ENCODE measurements at places on chromosomes 16 and 17. TPM values are rescaled to one million over a fixed set of nuclear protein-coding genes. Genes with fewer than 3 reads are reported as not detected.

DNA sequence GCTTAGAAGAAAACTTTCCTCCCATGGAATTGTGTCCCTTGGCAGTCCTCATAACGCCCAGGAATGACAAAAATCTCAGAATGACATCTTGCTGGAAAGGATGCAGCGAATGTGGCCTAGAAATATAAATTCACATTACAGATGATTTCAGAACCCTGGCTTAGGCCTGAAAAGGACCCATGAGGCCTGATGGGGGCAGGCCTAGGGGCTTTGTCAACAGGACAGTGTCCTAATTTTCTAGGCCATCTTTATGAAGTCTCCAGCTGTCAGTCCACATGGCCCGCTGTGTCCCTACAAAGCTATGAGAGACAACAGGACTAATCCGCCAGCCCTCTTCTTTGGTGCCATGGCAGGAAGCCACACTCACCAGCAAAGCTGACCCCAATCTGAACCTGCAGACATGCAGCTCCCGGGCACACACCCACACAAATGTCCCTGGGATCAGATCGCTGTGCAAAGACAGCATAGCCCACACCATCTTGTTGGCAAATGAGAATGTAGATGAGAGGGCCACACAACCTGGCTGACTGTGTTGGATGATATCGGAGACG is 40.4 kb upstream of the DNAH17 start:
- no peak for DNase-seq

DNA sequence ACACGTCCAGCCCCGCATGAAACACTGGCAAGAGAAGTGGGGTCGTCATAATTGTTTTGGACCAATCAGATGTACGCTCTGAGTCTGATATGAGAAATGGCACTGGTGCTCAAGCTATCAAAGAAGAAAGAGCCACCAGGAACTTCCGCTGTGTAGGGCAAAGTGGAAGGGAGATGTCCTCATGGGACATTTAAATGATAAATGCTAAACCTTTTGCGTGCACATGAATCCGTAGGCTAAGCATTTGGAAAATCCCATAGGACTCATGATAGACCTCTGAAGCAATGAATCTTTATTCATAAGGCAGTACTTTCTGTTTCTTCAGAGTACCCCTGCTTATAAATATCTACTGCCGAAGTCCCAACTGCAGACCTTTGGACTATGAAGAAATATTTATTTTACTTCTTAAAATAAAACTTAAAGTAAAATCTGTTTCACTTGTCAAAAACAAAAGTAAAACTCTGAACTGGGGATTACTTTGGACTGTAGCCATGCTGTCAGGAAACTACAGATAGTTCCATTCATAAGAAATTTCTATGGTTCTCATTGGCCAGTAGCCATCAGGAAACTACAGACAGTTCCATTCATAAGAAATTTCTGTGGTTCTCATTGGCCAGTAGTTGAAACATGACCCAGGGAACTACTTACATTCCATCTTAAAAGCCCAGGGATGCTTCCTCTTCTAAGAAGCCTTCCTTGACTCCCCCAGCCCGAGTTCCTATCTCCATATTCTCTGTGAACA is 335.1 kb downstream of the HS3ST4 start:
- no peak for DNase-seq

DNA sequence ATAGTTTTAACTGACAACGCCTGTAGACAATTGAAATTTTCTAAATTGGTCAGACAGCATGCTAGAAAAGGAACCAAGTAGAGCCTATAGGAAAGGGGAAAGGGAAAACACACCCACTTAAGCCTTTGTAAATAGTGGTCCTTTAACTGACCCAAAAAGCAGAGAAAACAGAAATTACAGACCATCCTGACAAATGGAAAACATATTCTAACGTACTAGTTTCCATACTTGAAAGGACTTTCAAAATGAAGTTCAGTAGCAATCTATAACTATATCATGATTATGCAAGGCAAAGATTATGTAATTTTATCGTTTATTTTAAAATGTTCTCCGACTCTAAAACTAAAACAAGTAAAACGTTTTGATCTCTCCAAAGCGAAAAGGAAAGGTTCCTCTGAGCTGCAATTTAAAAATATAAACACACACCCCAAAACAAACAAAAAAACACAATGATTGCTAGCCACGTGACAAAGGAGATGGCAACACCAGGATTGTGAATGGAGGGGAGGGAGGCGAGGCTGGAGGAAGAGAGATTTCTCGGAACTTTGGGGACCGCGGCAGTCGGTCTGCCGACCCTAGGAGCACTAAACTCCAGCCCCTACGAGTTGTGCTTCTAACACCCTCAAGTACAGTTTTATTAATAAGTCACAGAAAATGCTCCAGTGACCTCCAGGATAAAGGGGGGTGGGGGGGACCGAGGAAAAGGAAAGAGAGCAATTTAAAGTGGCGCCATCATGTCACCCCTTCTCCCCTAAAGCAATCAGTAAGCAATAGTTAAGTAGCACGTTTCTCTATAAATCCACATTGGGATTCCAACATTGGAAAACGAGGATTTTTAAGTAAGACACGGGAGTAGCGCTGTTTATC is 1.7 kb downstream of the KANSL1 start:
- peak; percentile 47 for DNase-seq

DNA sequence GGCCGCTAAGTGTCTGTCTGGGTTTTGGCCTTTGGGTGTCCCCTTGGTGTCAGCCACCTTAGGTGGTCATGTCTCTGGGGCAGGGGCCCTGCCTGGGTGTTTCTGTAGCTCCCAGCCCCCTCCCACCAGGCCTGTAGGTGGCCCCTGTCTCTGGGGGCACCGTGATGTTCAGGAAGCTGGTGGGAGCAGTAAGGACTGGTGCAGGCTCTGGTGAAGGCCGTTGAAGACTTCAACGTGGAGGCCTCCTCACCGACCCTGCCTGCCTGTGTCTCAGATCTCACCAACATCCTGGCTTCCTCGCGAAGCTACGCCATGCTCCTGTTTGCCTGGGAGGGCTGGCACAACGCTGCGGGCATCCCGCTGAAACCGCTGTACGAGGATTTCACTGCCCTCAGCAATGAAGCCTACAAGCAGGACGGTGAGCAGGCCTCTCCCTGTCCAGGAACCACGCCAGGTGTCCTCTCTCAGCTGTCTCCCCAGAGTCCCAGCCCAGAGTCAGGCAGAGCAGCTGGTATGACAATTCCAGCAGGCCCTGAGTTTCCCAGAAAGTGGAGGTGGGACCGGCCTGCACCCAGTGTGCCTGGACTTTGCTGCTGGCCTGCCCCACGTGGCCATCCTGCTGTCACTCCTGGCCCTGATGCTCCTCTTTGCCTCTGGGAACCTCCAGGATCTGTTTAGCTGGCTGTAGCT is 2.8 kb downstream of the ACE start:
- no peak for DNase-seq

- DNase-seq = no peak
Observed at GRCh38 chr16:23924128-23924527, 88.3 kb downstream of the PRKCB start.

GRCh38 chr17:9828296-9829295 is 2.9 kb downstream of the GLP2R start:
- DNase-seq = peak; percentile 50

DNA sequence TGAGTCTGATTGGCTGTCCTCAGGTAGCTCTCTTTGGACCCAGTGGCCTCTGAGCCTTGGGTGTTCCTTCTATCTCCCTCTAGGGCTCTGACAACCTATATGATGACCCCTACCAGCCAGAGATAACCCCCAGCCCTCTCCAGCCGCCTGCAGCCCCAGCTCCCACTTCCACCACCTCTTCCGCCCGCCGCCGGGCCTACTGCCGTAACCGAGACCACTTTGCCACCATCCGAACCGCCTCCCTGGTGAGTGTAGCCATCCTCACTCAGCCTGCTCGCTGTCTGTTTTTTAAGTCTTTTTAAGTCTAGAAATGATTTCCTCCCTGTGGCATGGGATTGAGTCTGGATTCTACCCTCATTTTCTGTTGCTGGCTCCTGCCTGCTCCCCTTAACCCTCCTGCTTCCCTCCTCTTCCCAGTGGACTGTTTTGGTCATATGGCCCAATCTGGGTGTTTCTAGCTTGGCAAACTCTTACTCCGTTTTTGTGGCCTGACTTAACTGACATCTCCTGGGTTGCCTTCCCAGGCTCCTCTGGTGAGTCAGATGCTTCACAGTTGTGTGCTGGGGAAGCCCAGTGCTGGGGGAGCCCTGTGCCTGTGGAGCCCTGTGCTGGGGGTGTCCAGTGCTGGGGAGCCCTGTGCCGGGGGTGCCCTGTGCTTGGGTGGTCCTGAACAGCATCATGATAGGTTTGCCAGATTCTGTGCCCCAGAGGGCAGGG is 9.9 kb downstream of the TAOK2 start:
- DNase-seq = no peak

DNA sequence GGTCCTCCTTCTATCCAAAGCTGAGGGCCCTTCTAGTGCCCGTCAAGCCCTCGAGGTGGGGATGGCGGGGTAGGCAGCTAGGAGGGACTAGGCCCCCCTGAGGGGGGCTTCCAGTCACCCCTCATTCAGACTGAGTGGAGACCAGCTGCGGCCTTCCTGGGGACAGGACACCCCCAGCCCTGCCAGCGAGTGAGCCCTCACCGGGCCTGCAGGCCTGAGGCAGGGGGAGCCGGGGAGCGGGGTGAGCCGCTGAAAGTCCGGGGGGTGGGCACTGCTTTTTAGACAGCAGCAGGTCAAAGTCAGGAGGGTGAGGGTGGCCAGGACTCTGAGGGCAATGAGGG is 8.7 kb upstream of the KREMEN2 start:
- no peak for DNase-seq

DNA sequence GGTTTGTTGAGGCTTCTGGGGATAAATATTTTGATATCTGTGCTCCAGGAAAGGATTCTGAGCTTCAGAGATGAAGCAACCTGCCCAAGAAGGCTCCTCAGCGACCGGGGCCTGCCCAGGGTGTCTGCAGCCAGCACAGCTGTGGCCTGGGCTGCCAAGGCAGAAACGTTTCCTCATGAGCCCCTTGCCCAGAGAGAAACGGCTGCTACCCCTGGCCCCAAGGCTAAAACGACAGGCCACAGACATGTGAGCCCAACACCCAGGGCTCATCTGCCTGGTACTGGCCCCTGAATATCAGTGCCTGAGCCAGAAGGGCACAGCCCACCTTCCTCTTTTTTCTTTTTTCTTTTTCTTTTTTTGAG is 45.4 kb upstream of the RASD1 start:
- no peak for DNase-seq

GRCh38 chr16:64532117-64532516 is 589.7 kb downstream of the CDH11 start:
- DNase-seq = no peak

GRCh38 chr17:40018211-40019121 is 3.2 kb downstream of the CSF3 start:
- DNase-seq = no peak

DNA sequence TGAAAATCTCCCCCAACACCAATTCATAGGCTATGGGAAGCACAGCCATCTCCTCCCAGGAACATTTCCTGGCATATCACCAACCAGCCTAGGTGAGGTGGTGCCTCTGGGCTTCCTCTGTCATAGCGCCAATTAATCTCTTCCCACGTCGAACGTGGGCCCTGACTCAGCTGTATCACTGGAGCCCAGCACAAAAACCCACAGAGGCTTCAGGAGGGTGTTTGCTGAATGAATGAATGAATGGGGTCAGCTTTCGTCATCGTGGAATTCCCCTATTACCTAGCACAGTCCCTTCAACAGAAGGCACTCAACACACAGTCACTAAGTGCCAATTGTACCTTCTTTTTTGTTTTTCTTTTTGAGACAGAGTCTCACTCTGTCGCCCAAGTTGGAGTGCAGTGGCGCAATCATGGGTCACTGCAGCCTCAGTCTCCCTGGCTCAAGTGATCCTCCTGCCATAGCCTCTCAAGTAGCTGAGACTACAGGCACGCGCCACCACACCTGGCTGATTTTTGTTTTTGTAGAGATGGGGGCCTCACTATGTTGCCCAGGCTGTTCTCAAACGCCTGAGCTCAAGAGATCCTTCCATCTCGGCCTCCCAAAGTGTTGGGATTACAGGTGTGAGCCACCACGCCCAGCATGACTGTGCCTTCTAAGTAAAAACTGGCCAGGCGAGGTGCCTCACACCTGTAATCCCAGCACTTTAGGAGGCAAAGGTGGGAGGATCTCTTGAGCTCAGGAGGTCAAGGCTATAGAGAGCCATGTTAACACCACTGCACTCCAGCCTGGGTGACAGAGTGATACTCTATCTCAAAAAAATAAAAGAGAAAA is 4.1 kb downstream of the ZNF688 start:
- DNase-seq = no peak

DNA sequence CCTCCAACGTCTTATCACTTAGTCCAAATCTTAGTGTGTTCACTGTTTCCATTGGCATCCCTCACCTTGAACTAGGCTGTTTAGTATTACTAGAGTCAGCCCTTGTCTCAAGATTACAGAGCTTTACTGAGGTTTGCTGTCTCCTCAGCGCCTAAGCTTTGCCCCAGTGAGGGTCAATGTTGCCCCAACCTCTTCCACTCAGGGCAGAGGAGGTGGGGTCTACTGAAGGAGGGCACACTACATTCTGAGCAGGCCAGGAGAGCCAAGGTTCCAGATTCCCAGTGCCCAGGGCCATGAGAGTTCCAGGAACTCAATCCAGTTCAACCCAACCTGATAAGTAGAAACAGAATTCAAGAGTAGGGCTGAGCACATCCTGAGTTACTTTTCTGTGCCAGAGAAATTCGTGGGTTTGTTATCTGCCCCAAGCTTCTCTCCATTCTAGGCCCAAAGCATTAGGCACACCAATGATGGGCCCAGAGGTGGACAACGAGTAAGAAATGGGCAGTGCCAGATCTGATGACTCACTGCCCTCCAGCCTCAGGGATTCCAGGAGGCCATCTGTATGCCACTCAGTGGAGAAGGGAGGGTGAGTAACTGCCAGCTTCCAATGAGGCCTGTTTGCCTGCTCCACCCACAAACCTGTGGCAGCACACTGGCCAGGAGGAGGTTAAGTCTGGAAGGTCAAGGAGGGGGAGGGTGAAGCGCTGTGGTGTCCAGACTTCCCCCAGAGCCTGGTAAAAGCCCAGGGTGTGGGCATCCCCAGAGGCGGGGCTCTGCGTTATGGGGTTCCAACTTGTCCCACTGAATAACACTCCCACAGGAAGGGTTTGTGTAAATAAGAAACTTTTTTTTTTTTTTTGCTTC is 8.2 kb downstream of the TUBG2 start:
- no peak for DNase-seq

- DNase-seq = no peak
Observed at GRCh38 chr17:50139185-50139783, 9.3 kb upstream of the SAMD14 start.

DNA sequence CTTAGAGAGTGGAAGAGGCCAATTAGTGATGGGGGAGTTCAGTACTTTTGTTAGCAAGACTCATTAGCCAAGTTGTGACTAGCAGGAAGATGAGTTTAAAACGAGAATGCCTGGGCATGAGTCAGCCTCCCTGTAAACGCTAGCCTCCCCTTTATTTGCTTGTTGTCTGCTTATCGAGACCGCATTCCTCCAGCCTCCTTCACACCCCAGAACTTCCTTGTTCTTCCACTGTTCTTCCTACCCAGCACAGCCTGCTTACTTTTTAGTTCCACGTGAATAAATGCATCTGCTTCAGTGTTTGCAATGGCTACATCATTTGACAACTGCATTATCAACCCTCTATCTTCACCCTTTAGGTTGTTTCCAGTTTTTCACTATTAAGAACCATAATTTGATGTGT is 20.2 kb upstream of the OR3A1 start:
- DNase-seq = no peak

GRCh38 chr16:54862529-54862928 is 68.1 kb upstream of the IRX5 start:
- no peak for DNase-seq

- no peak for DNase-seq
Observed at GRCh38 chr16:67339453-67339852, 12.8 kb downstream of the LRRC36 start.

- DNase-seq = no peak
Observed at GRCh38 chr16:68059804-68060203, 25.4 kb upstream of the NFATC3 start.

LRRC37A3 gene
- 41.9 TPM for polyA plus RNA-seq

ZNF385C gene
- 3.0 TPM for polyA plus RNA-seq

NT5M gene
- polyA plus RNA-seq = 2.7 TPM

APPBP2 gene
- 67.1 TPM for polyA plus RNA-seq

Measured in right lung (tissue), 10 donors.